ENCODE measurements at places on chromosomes 5 and 9.

- no peak for DNase-seq
Observed at GRCh38 chr5:165076686-165077085, 1571.3 kb downstream of the MAT2B start.

DNA sequence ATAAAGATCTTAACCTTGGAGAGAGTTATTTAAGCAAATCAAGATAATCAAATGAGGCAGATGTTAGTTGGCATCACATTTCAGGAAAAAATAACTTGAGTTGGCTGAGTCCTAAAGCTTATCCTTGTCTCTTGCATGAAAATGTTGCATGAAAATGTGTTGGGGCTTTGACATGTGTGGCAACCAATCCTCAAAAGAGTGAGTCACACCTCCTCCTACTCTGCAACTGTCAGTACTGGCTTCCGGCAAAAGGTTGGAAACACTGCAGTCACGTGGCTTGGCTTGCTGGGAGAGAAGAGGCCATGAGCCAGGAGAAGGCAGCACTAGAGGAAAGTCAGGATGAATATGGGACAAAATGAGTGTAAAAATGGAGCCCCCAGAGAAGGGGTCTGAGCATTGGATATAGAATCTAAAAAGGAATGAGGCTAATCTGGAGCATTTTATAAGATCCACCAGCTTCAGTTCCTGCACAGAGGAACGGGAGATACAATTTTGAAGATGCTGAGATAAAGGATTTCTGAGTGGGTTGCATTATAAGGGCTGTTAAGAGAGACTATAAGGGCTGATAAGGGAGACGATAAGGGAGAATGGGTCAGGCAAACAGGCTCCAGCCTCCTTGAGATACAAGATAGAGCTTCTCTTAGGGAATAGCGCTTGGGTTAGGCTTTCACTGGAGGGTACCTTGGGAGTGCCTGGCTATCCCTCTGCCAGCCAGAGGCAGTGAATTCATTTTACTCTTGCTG, 43.1 kb downstream of the SPATA31D1 start:
- DNase-seq: no peak

DNA sequence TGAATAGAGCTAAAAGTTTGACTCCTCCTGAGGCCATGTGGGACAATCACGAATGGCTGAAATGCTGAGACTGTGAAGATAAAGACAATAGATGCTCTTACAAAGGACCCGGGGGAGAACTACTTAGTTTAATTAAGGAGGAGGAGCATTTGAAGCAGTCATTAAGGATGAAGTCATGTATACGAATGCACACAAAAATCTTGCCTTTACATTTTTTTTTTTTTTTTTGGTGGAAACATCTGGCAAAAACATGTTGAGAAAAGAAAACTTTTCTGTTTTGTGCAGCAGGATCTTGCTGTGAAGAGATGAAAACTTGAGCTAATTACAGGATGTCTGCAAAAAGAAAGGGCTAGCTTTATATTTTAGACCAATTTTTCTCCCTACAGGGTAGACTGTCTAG, 42.3 kb upstream of the NR3C1 start:
- no peak for DNase-seq

DNA sequence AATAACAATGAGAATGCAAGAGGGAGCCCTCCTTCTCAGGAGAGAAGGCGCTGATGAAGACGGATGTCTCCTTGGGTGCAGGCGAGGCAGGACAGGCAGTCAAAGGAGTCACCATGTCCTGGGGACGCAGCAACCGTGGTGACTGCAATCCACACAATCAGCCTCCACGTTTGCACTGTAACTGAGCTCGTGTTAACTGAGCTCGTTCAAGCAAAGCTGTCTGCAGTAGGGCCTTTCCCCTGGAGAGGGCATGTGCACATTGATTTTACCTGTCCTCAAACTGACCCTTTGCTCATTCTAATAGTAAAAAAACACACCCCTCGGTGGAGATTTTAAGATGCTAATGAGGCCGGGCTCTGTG, 2.8 kb downstream of the SARDH start:
- no peak for DNase-seq

GRCh38 chr9:129383561-129384490, 205.8 kb upstream of the IER5L start:
- DNase-seq: peak; percentile 39

Measured in stimulated activated CD8-positive, alpha-beta memory T cell treated with anti-CD3 and anti-CD28 coated beads, Interleukin-7, amount 100 ng/mL, for 1 hour (primary cell).